Tibial nerve (tissue), 4 donors: ENCODE measurements at places on chromosomes 5 and 9. TPM values are rescaled to one million over a fixed set of nuclear protein-coding genes. Genes with fewer than 3 reads are reported as not detected.

Gene IL3
- total RNA-seq, result not detected

Gene INSL4
- not detected for total RNA-seq

Gene BRD3OS
- total RNA-seq, result 9.2 TPM

Gene COL23A1
- total RNA-seq, result 7.9 TPM

Gene CDH9
- total RNA-seq, result not detected

Gene NPR3
- total RNA-seq, result 81.5 TPM

Gene DOK3
- 7.8 TPM for total RNA-seq

Gene SAXO1
- total RNA-seq, result not detected

Gene HCN1
- 21.9 TPM for total RNA-seq

Gene SMIM33
- total RNA-seq, result not detected

Gene SLC36A2
- total RNA-seq, result 13.4 TPM

Gene SPDL1
- 12.7 TPM for total RNA-seq

Gene C5orf52
- total RNA-seq, result not detected

Gene ADGRD2
- total RNA-seq, result not detected

Gene TMEM171
- 0.66 TPM for total RNA-seq

Gene ADAMTSL1
- total RNA-seq, result 24.3 TPM

Gene MCCC2
- 39.6 TPM for total RNA-seq

Gene GABRA1
- not detected for total RNA-seq

Gene CHSY3
- total RNA-seq, result 3.6 TPM

Gene HTR4
- total RNA-seq, result 0.21 TPM
